ENCODE measurements at places on chromosomes 2 and 18. TPM values are rescaled to one million over a fixed set of nuclear protein-coding genes. Genes with fewer than 3 reads are reported as not detected.

DNA sequence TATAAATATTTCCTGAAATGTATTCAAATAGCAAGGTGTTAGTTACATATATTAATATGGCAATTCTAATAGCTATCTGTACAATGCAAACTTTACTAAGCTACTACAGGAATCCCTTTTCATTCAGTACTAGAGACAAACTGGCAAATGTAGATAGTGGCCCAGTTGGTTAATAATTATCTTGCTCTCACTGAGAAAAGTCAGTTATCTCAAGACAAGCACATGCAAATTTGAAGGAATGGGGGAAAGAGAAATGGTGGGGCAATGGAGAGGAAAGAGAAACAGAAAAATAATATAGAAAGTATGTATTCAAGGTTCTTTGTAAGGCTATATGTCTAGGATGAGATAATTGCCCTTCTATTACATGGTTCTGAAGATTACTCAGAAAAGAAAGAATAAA is 280.0 kb downstream of the FIGN start:
- H3K4me1 ChIP-seq = no peaks in the 10 kb centered on the region
- no peak overlapping the region for H3K27ac ChIP-seq
- H3K4me3 ChIP-seq = no peak overlapping the region
- no peak for DNase-seq
- no peaks in the 10 kb centered on the region for H3K27me3 ChIP-seq

- no peaks in the 10 kb centered on the region for H3K27me3 ChIP-seq
- H3K4me3 ChIP-seq = no peak overlapping the region
- DNase-seq = no peak
- no peaks in the 10 kb centered on the region for H3K4me1 ChIP-seq
- peaks cover 3% of the 10 kb centered on the region for H3K36me3 ChIP-seq
Measured at GRCh38 chr2:168574856-168575630, 119.0 kb downstream of the CERS6 start.

DNA sequence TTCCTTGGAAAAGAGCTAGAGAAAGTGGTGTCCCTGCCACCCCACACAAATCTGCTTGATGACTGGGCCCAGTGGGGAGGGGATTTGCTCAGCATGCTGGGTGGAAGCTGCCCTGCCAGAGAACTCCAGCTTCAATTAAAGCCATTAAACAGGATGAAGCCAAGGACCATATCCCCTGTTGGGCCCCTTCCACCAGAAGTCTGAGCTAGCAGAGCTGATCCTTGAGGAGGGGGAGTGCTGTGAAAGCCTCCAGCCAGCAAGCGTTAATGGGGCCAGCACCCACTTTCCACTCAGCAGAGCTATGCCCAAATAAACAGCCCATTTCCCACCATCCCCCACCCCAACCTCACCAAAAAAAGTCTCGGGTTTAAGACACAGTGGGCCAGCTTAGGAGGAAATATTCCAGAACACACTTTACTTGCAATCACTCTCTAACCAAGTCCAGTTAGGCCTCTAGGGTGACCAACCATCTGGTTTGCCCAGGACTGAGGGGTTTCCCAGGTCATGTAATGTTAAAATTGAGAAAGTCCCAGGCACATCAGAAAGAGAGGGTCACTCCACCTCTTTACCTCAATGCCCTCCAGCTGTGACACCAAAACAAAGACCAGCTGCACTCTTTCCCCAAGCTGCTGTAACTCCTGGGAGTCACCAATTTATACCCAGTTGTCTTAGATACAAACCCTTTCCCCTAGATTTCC is 132.3 kb downstream of the FOXI3 start:
- no peak overlapping the region for H3K4me3 ChIP-seq
- H3K4me1 ChIP-seq = no peaks in the 10 kb centered on the region
- DNase-seq = no peak

- no peaks in the 10 kb centered on the region for H3K27me3 ChIP-seq
- H3K27ac ChIP-seq = no peak overlapping the region
- H3K36me3 ChIP-seq = no peaks in the 10 kb centered on the region
- no peak overlapping the region for H3K4me3 ChIP-seq
- no peak for DNase-seq
- H3K4me1 ChIP-seq = no peaks in the 10 kb centered on the region
Measured at GRCh38 chr18:10035281-10035991, 121.6 kb downstream of the VAPA start.

- H3K4me1 ChIP-seq = no peaks in the 10 kb centered on the region
- H3K4me3 ChIP-seq = no peak overlapping the region
- H3K27ac ChIP-seq = no peak overlapping the region
- H3K27me3 ChIP-seq = no peaks in the 10 kb centered on the region
- DNase-seq = no peak
Measured at GRCh38 chr2:143475041-143475776, 346.0 kb downstream of the ARHGAP15 start.

- H3K27ac ChIP-seq = no peak overlapping the region
- H3K27me3 ChIP-seq = no peaks in the 10 kb centered on the region
- no peaks in the 10 kb centered on the region for H3K4me1 ChIP-seq
- no peak for DNase-seq
- H3K36me3 ChIP-seq = no peaks in the 10 kb centered on the region
Measured at GRCh38 chr2:204538182-204539018, 6.9 kb upstream of the PARD3B start.

DNA sequence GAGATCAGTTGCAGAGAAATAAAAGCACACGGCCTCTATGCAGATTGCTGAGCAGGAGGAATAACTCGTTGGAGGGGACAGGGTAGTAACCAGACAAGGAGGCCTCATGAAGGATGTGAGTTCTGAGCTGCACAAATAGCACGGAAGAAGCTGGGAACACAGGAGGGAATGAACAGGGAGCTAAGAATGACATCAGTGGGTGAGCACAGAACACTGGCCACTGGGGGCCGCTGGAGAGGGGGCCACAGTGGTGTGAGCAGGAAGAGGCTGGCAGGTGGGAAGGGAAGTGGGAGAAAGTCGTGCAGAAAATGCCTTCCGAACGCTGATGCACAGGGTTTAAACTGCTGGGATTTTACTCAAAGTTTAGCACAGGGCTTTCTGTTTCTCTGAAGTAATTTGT is 61.0 kb downstream of the ZAP70 start:
- H3K4me1 ChIP-seq = no peaks in the 10 kb centered on the region
- no peak overlapping the region for H3K4me3 ChIP-seq
- H3K27me3 ChIP-seq = no peaks in the 10 kb centered on the region
- DNase-seq = no peak
- peaks cover 9% of the 10 kb centered on the region for H3K36me3 ChIP-seq

DNA sequence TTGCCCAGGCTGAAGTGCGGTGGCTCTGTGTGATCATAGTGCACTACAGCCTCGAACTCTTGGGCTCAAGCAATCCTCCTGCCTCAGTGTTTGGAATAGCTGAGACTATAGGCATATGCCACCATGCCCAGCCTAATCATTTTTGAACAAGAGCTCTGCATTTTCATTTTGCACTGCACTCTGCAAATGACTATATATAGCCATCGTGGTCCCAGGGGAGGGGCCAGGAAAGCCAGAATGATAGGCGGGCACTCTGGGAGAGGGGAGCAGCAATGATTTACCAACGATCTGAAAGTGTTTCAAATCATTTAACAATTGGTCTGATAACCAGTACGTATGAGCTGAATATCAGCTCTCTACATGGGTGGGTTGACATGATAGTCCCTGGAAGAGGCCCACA is 22.3 kb upstream of the ST3GAL5 start:
- no peaks in the 10 kb centered on the region for H3K4me1 ChIP-seq
- no peaks in the 10 kb centered on the region for H3K27me3 ChIP-seq
- H3K27ac ChIP-seq = no peak overlapping the region
- H3K4me3 ChIP-seq = no peak overlapping the region

- H3K27me3 ChIP-seq = no peaks in the 10 kb centered on the region
- H3K4me1 ChIP-seq = no peaks in the 10 kb centered on the region
- no peak overlapping the region for H3K4me3 ChIP-seq
- DNase-seq = no peak
- H3K27ac ChIP-seq = no peak overlapping the region
Measured at GRCh38 chr18:79626905-79627749, 52.5 kb upstream of the CTDP1 start.

DNA sequence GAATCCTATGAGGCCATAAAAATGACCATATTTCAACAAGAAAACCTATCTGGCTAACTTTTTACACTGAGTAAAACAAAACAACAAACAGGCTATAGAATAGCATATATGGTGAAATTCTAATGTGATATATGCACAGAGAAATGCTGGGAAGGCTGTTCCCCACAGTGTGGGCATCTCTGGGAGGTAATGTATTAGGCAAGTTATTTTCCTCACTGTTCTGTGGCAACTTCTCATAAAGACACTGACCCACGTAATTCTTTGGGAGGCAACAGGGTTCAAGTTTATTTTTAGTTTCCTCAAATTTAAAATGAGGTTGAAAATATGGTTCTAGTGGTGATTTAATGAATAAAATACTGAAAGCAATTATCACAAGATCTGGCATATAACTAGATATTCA is 46.7 kb downstream of the RNU4ATAC start:
- H3K36me3 ChIP-seq = no peaks in the 10 kb centered on the region
- H3K4me3 ChIP-seq = no peak overlapping the region
- H3K27ac ChIP-seq = no peak overlapping the region
- no peaks in the 10 kb centered on the region for H3K4me1 ChIP-seq
- no peaks in the 10 kb centered on the region for H3K27me3 ChIP-seq

GRCh38 chr2:27356056-27356381 is 545 bp downstream of the GTF3C2 start:
- peak; percentile 73 for DNase-seq
- no peaks in the 10 kb centered on the region for H3K27me3 ChIP-seq
- peak overlapping the region; percentile 87 for H3K4me3 ChIP-seq
- peak overlapping the region; percentile 98 for H3K27ac ChIP-seq

- no peak overlapping the region for H3K4me3 ChIP-seq
- H3K27ac ChIP-seq = no peak overlapping the region
- H3K4me1 ChIP-seq = no peaks in the 10 kb centered on the region
- no peaks in the 10 kb centered on the region for H3K27me3 ChIP-seq
- H3K36me3 ChIP-seq = no peaks in the 10 kb centered on the region
Measured at GRCh38 chr2:52128081-52128480, 1096.1 kb upstream of the NRXN1 start.

DNA sequence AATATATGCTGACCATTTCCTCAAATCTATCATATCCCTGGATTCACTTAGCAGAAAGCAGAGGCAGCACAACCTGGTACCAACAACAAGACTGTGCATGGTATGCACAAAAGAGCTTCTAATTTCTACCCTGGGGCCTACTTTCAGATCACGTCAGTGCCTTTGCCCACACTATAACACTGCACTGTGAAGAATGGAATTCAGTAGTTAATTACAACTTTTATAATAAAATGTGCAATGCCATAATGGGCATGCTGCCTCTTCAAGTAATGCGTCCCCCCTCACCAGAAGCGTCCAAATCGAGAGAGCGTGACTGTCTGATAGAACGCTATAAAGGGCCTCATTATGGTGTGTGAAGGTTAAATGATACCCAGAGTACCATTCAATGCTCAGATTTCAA is 328.1 kb upstream of the PKDCC start:
- H3K36me3 ChIP-seq = no peaks in the 10 kb centered on the region
- no peak for DNase-seq
- no peak overlapping the region for H3K4me3 ChIP-seq

DNA sequence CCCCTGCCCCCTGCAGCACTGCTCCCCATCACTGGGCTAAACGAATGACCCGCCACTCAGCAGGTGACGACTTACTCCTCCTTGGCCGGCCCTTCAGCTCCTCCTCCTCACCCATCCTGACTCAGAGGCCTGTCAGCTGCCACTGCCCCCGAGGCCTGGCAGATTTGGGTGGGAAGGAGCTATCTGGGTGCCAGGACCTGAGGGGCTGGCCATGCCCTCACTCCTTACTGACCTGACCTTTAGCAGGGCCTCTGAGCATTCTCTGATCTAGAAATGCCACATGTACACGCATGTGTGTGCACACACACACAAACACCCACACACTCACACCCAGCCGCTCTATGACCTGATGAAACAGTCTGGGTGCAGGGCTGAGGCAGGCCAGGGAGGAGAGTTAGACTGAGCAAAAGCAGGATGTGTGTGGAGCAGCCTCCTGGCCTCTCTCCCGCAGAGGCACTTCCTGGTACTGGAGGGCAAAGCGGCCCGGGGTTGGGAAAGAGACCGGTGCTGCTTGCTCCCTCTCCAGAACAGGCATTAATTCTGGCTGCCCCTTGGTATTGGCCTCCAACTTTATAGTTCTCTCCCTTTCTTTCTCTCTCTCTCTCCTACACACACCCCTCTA is 68.0 kb downstream of the ZFP36L2 start:
- peaks cover 66% of the 10 kb centered on the region for H3K4me1 ChIP-seq
- H3K36me3 ChIP-seq = no peaks in the 10 kb centered on the region
- no peak overlapping the region for H3K4me3 ChIP-seq
- DNase-seq = peak; percentile 86

DNA sequence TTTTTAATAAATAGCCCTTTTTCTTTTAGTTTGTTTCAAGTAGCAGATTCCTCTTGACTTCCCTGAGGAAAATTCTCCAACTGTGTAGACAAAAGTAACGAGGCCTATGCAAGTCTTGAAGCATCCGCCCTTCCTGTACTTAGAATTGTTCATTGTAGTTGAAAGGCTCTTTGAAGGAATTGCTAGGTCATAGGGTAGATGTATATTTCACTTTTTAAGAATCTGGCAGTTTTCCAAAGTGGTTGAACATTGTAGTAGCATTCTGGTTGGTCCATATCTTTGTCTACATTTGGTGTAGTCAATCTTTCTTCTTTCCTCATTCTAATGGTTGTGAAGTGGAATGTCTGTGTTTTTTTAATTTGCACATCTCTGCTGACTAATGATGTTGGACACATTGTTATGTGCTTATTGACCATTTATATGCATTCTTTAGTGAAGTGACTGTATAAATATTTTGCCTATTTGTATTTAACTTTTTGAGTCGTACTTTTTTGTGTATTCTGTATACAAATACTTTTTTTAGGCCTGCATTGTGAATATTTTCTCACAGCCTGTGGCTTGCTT is 5.6 kb upstream of the SERPINB11 start:
- no peaks in the 10 kb centered on the region for H3K4me1 ChIP-seq
- no peak overlapping the region for H3K27ac ChIP-seq
- DNase-seq = no peak
- H3K4me3 ChIP-seq = no peak overlapping the region
- H3K27me3 ChIP-seq = no peaks in the 10 kb centered on the region
- no peaks in the 10 kb centered on the region for H3K36me3 ChIP-seq

- H3K27ac ChIP-seq = no peak overlapping the region
- H3K36me3 ChIP-seq = no peaks in the 10 kb centered on the region
- DNase-seq = no peak
- no peak overlapping the region for H3K4me3 ChIP-seq
Measured at GRCh38 chr2:198706476-198707082, 751.2 kb downstream of the SATB2 start.

DNA sequence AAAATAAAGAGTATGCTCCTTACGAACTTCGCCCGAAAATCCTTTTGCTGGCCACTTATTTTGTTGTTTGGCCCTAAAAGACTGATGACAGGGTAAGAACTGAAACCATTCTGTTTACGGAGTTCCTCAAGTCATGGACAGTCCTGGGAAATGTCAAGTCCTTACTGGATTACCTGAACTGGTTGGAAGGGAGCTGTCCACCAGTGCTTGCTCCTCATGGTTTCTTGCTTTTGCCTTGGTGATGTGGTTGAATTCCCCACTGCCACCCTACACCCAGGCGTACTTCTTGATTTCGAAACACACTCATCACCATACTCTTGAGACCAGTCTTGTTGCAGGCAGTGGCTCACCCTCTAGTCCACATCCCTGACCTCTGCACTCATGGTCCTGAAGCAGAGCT is 49.1 kb upstream of the CHMP1B start:
- no peak overlapping the region for H3K27ac ChIP-seq
- no peak overlapping the region for H3K4me3 ChIP-seq
- DNase-seq = no peak

Gene SLC14A1
- polyA plus RNA-seq = not detected

Gene LYG1
- polyA plus RNA-seq = 14.3 TPM

Gene RNASEH1
- polyA plus RNA-seq = 5.1 TPM

Gene ANKRD62
- not detected for polyA plus RNA-seq

Gene SNTG2
- not detected for polyA plus RNA-seq

Gene SGO2
- polyA plus RNA-seq = 6.0 TPM

Gene SERPINB12
- polyA plus RNA-seq = not detected

Gene TMEFF2
- 0.34 TPM for polyA plus RNA-seq

Gene LINC00305
- polyA plus RNA-seq = not detected

Gene PRKAG3
- polyA plus RNA-seq = not detected

Gene TTR
- polyA plus RNA-seq = 9.6 TPM

Gene SLC25A52
- not detected for polyA plus RNA-seq
